ENCODE measurements at places on chromosomes 1 and 21.

DNA sequence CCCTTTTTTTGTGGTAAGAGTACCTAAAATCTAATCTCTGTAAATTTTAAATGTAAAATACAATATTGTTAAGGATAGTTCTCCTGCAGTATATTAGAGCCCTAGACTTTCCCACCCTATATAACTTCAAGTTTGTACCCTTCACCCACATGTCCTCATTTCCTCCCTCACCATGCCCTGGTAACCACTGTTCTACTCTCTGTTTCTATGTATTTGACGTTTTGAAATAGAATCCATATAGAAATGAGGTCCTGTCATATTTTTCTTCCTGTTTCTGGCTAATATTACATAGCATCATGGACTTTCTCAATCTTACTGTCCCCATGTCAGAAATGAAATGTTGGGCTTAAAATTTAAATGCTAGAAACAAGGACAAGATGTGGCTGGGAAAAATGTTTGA is 24.8 kb downstream of the GBP7 start:
- no peak for DNase-seq

- DNase-seq = peak; percentile 91
These were observed 343.1 kb upstream of the DUSP10 start for GRCh38 chr1:222084996-222085395.

GRCh38 chr1:183876309-183876708 is 71.4 kb downstream of the RGL1 start:
- DNase-seq = no peak

- DNase-seq = no peak
These were observed 2153.9 kb downstream of the NCAM2 start for GRCh38 chr21:23152130-23152529.

DNA sequence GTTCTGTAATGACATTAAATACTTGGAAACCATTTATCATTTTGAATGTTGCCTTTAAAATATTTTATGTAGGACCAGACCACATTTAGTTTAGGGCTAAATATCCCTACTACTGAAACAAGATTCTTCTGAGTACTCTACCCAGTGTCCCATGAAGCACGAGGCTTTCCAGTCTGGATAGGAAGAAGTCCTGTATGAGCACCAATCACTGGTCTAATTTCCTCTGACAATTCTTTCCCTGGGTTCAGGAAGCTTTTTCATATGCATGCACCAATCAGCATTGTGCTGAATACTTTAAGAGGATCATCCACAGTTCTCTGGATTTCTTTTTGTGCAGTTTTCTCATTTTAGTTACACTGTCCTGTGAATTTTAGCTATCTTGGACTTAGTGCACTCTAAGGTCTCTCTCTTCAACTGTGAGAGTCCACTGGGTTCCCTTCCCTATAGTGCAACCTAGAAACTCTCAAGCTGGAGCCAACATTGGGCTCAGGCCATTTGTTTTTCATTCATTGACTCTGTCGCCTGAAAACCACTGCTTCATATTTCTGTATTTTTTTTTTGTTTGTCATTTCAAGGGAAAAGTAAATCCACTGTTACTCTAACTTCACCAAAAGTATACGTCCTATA is 45.9 kb downstream of the TUT4 start:
- DNase-seq = no peak

DNA sequence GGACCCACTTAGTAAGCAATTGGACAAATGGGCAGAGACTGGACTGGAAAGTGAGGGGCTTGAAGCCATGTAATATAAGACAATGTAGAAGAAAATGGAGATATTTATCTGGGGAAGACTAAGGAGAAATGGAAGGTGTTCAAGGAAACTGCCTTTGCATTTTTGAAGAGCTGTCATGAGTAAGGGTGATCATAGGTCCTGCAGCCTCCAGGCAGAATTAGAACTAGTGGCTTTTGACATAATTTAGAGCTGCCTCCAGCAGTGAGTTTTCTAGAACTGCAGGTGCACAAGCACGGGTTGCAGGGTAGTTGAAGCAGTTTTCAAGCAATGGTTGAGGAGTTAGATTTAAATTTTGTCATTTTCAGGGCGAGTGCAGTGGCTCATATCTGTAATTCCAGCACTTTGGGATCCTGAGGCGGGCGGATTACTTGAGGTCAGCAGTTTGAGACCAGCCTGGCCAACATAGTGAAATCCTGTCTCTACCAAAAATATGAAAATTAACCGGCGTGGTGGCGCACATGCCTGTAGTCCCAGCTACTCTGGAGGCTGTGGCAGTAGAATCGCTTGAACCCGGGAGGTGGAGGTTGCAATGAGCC is 3.7 kb upstream of the CDC14A start:
- DNase-seq = no peak

GRCh38 chr1:30378003-30378596 is 345.3 kb downstream of the MATN1 start:
- DNase-seq = no peak

DNA sequence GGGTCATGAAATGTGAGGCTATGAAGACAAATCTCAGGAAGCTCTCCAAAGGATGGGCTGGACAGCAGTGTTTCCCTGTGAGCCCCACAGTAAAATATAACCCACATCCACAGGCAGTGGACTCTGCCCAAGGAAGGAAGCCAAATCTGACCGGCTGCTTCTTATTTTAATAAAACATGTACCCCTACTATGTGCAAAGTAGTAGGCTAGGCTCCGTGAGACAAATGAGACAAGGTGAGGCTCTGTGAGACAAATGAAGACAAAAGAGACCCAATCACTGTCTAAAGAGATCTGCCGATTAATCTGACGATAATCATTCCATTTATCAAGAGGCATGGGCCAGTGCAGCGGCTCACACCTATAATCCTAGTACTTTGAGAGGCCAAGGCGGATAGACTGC is 2.1 kb downstream of the ASAP3 start:
- DNase-seq = no peak

DNA sequence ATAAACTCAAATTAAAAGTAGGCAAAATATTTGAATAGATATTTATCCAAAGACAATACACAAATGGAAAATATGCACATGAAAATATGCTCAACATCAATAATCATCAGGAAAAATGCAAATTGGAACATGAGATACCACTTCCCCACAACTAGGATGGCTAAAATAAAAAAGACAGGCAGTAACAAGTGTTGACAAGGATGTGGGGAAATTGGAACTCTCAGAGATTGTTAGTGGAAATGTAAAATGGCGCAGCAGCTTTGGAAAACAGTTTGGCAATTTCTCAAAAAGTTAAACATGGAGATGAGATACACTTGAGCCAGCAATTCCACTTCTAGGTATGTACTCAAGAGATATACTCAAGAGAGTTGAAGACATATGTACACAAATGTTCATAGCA is 48.8 kb downstream of the NAV1 start:
- no peak for DNase-seq

GRCh38 chr1:221067721-221068120 is 188.5 kb downstream of the HLX start:
- no peak for DNase-seq

- DNase-seq = no peak
These were observed 118.7 kb upstream of the PPM1J start for GRCh38 chr1:112833806-112834205.

DNA sequence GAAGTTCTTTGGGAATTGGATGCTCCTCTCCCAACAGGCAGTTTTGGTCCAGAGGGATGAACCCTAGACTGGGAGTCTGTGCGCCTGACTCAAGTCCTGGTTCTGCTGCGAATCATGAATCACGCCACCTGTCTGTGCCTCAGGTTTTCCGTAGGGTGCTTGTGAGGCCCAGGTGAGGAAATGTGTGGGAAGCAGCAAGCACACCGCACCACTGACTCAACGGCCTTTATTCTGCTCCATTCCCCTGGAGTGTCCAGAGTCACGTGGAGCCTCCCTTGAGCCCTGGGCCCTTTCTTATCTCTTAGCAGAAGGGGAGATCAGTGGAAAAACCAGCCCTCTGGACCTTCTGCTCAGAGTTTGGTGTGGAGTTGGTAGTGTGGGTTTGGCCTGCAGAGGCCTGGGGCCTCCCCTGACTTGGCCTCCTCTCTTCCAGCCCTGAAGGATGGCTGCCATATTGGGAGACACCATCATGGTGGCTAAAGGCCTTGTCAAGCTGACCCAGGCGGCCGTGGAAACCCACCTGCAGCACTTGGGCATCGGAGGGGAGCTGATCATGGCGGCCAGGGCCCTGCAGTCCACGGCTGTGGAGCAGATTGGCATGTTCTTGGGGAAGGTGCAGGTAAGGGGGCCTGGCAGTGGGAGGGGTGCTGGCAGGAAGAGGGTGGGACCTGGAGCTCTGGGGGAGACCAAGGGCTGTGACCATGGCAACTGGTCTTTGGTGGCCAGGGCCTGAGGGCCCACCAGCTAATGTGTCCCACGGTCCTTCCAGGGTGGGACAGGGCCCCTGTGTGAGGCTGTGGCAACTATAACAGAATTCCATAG is 21.1 kb downstream of the COQ8A start:
- no peak for DNase-seq

GRCh38 chr1:181102841-181103240 is 14.3 kb downstream of the IER5 start:
- DNase-seq = no peak

DNA sequence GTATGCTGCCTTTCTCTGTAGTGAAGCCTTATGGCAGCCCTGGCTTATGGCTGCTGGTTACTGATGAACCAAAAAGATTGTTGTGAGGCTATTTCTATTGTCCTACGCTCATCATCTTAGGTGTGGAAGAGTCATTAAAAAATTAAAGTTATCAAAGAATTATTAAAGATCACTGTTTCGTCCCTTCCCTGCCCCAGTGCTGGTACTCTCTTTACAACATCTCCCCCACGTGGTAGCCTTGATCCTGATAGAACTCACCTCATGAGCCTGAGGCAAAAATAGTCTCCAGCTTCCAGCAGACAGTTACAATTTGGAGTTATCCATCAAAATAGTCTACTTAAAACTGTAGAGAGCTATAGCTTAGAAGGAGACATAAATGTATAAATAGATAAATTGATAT is 201.5 kb downstream of the S1PR1 start:
- peak; percentile 2 for DNase-seq

DNA sequence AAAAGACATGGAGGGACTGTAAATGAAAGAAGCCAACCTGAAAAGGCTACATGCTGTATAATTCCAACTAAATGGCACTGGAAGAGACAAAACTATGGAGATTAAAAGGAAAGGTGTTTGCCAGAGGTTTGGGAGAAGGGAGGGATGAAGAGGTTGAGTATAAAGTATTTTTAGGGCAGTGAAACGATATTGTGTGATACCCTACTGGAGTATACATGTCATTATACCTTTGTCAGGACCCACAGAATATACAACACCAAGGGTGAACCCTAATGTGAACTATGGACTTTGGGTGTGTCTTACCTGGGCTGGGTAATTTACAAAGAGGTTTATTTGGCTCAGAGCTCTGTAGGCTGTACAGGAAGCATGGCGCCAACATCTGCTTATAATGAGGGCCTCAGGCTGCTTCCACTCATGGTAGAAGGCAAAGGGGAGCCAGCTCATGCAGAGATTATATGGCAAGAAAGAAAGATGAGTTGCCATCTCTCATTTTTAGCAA is 73.4 kb downstream of the CD2 start:
- no peak for DNase-seq

DNA sequence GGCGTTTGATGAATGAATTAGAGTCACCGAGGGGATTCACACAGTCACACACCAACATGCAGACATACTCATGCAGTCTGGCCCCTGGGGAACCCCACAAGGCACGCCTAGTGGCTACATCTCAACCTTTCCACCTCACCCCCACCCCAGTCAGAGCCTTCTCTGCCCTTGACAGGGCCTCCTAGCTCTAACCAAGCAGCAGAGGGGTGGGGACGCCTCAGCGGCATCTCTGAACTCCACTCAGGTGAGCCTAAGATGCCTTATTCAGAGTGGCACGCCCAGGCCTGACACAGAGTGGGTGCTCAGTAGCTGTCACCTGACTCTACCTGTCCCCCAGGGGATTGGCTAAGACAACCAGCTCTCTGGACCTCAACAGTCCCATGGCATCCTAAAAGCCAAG is 3.7 kb upstream of the SDC3 start:
- no peak for DNase-seq

DNA sequence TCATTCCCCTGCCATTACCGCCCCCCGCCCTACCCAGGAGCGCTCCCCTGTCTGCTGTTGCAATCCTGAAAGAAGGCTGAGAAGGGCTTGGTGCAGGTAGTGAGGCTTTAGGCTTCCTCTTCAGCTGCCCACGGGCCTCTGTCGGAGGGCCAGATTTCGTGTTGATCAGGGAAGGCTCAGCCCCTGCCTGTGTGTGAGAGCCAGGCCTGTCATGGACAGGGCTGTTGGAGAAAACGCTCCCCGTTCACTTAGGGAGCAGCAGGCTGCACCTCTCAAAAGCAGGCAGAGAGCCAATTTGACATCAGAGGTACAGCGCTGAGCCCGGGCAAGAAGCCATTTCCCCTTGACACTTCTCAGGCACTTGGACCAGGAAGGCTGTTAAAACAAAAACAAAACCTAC is 19.0 kb downstream of the TEX35 start:
- no peak for DNase-seq

- peak; percentile 55 for DNase-seq
These were observed 28.8 kb upstream of the FMO1 start for GRCh38 chr1:171219346-171220080.

DNA sequence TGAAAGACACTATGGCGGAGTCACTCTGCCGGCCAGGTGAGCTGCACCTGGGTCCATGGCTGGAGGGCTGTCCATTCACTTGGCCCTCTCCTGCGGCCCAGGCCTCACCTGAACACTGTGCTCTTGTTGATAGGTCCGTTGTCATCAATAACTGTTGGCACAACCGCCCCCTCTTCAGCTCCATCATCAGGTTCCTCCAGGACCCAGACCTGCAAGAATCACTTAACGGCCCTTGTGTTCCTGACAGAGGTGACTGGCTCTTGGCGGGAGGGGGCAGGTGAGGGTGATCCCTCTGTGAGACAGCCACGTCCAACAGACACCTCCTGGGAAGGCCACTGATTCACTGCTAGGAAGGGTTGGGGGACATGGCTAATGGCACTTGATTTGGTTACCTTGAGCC is 54.9 kb downstream of the INAVA start:
- DNase-seq = no peak

DNA sequence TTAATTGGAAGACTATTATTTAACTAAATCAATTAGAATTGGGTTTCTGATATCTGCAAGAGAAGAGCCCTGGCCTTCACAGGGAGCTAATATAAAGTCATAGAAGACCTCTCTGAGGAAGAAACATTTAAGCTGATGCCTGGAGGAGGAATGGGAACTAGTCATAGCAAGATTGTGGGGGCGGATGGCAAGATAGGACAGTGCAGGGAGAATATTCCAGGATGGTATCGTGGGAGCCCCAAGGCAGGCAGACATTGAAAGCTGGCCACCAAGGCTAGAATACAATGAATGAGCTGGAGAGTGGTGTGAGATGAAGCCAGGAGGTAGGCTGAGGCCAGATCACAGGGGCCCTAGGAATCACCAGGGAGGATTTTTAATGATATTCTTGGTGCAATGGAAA is 20.8 kb upstream of the MYSM1 start:
- DNase-seq = peak; percentile 32
